Activated T-helper 1 cell treated with anti-CD3 and anti-CD28 coated beads, Interleukin-12 subunit alpha, Interleukin-12 subunit beta, Interleukin-2, Interleukin-4 antibody, amounts not matched to agents 30 ng/mL and 10 ng/mL and 1 ng/mL, durations not matched to agents 14 hours and 24 hours and 36 hours (primary cell): ENCODE measurements at places on chromosomes 1 and 21. TPM values are rescaled to one million over a fixed set of nuclear protein-coding genes. Genes with fewer than 3 reads are reported as not detected.

GRCh38 chr1:162292422-162292849 lies 84.2 kb downstream of the SPATA46 start:
- DNase-seq = no peak

DNA sequence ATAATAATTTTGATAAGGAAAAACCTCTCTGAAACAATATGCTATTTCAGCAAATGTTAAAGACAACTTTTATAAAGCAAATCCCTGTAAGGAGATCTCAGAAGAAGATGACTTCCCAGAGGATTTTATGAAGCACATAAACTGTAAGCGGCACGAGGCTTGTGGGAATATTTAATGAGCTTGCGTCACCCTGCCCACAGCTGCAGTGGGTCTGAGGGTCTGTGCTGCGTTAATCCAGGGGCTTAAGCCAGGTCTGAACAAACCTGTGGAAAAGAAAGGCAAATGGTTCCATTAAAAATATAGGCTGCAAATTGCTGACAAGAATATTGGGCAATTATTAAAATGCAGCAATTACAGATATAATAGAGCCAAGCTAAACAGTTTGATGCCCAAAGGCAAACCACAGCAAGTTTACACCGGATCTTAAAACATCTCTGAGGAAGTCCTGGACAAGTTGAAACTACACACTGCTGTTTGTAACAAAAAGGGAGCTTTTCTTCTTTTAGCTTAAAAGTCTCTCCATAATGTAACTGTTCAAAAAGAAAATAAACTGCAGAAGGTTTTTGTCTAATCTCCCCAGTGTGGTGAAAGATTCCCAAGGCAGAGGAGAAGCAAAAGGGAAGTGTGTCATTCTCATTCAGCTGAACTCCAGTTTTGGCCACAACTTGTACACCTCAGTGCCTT lies 21.8 kb downstream of the TGFBR3 start:
- no peak for DNase-seq

DNA sequence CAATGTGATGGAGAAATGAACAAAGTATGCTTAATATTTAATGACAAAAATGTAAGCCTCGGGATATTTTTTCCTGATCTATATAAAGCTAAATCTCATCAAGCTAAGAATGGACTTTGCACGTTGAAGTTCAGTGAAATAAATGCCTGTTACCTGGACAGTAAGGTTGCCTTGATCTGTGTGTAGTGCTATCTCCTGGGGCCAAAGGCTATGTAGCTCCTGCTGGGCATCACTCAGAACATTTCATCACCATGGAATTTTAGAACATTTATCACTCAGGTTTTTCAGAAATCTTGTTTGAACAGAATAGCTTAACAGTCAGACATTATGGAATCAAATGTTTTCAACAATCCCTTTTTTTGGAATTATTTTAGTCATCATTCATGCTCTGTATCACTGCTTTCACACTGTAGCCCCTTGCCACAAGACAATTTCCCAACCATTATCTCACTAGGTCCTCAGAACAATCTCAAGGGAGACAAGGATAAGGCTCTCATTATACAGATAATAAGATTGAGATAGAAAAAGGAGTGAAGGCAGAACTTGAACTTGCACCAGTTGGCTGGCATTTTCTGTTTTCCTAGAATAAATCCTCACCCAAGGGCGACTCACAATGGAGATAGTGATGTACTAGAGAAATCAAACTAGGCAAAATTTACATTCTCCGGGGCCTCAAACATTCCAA lies 3.7 kb downstream of the OR10J1 start:
- no peak for DNase-seq

DNA sequence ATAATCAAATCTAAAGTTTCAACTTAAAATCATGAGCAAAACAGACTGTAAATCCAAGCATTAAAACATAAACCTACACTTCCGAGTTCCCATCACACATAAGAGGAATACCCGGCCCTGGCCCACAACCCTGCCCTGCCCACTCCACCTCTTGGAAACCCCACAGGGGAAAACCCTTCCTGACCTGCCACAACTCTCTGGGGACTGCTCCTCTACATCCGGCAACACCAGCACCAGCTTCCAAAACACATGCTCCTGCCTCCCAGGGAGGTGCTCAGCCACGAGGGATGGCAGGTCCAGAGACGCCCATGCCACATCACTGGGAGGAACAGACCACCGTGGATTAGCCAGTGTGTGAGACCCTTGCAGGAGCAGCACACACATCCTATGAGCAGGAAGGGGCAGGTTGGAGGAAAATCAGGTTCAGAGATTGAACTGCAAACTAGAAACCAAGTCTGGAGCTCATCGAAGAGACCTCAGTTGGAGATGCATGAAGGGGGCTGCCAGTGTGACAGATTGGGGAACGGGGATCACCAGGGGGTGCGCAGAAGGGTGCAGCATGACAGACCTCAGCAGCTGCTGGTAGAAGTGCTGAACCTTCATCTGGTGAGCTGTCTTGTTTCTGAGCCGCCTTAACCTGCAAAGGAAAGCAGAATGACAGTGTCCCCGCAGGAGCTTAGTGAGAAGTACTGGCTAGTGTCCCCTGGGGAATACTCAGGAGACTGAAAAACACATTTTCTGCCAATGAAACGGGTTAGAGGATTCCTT lies 25.8 kb upstream of the LSS start:
- no peak for DNase-seq

DNA sequence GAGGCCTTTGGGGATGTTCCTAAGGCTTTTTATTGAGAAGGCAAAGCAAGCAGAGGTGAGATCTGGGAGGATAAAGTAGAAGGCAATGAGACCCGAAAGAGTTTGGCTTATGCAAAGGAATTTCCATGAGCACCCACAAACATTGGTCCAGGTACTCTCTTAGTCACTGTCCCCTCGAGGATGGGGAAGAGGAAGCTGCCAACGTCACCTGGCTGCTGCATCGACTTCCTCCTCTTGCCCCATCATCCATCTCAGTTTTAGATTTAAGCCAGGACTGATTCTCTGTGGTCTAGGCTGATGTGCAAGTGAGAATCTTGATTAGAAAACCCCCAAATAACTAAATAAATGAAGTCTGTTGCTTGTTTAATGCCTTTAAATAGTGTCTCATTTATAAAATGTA lies 28.7 kb downstream of the RUNX1 start:
- DNase-seq = no peak

Gene WDR26
- total RNA-seq = 91.6 and 95.8 TPM in 2 replicates
